ENCODE measurements at places on chromosomes 7 and 10.

DNA sequence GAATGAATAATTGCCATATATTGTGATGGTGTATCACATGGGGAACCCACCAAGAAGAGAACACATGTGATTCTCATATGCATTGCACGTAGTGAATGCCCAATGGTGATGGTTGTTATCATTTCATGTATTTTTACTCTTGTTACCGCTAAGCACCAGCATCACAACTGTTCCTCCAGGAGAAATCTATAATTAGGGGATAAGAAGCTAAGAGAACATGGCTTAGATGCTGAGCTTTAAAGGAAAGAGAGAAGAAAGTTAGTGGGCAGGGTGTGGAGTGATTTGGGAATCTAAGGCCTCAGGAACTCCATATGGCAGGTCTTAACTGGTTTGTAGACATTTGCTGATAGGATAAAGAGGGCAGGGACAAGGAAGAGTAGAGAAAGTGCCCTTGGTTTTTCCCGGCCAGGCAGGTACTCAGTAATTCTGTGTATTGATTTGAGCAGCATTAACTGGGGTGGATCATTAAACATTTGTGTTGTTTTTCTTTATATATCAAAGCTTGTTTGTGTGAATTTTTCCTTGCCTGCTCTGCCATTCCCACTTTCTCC lies 145.9 kb downstream of the LRRC4 start:
- DNase-seq = no peak

- no peak for DNase-seq
Measured at GRCh38 chr7:97973206-97973658, 16.8 kb downstream of the OCM2 start.

DNA sequence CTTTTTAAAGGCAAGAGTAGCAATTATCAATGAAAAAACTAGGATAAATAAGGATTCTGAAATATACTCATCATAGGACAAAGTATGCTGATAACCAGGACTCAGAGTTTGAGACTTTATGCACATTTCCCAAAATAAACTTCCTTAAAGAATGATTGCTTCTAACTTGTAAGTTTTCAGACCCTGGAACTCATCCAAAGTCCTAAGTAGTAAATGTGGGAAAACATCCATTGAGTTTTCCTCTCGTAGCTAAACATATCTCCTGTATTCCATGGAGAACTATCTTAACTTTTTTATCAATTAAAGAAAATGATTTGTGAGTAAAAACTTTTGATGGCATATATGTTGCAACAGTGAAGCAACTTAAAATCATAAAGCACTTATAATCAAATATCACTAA lies 285.2 kb upstream of the KLF6 start:
- DNase-seq = no peak

GRCh38 chr7:123809471-123809870 lies 35.5 kb upstream of the HYAL4 start:
- DNase-seq = no peak

- peak; percentile 17 for DNase-seq
Measured at GRCh38 chr10:49592726-49593563, 17.2 kb upstream of the SLC18A3 start.

DNA sequence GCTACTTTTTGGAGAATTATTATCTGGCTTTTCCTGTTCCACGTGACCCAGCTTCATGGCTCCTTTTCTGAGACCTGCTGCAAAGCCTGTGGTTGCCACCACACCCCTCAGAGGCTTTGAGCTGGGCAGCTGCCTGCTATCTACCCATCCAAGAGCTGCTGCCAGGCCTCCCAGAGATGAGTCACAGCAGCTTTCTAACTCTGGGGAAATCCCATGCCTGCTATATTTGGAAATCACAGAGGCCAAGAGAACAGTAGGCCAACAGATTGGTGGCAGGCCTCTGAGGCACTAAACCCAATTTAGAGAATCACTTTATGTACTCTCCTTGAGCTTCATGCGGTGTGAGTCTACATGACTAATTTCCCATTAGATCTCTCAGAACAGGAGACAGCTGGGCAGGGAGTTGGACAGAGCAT lies 35.2 kb downstream of the SGCE start:
- DNase-seq = peak; percentile 1

DNA sequence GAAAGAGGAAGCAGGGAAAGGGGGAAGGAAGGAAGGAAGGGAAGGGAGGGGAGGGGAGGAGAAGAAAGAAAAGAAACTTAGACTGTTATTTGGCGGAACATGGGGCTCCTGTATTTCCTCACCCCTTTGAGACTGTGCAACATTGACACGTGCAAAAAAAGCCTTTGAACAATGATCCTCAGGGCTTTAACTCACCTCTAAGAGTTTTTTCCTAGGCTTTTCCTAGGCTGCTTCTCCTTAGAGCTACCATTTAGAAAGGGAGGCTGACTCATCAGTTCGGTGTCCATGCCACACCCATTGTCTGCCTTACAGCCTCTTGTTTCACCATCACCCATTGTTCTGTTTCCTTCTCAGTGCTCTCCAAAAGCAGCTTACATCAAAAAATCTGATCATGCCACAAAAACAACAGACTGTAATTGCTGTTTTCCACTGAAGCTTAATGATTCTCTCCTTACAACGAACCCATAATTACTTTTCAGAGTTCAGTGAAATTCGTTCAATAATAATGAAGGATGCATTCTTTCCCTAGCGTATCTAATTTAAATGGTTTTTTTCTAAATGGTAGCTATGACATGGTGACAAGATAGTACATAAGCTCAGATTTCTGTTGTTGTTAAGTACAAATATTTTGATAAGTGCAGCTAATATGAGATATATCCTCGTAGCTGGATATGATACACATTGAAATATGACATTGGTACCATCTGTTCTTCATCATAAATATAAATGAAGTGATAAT lies 90.8 kb downstream of the PRLHR start:
- DNase-seq = no peak

DNA sequence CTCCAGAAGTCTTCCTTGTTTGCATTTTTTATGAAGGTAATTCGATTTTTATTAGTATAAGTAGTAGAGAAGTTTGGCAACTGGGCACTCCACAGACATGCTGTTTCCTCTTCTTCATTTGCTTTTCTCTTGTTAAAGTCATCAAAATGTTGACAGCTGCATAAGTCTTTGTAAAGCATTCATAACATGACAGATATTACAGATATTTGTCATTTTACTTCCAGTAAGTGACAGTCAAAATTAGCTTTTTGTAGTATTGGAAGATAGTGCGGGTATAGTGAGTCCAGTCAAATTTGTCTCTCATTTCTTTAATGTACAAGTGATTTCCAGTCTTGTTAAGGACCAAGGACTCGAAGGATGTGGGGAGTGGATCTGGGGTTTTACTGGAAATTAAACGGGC lies 247.1 kb downstream of the LRMDA start:
- DNase-seq = no peak

DNA sequence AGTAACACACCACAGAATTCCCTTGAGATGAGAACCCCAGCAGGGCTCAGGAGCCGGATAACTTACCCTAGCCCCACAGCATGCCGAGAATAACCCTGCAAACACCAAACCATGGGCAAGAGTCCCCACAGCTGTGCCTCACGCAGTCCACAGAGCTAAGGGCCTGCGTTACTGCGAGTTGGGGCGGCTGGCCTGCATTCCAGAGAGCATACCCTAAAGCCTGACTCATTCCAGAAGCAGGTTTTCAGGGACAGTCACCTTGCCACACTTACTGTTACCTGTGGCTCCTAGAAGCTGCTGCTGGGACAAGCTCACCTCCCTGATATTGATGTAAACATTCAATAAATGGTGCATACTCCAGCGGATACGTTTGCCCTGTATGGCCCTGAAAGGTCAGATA lies 18.6 kb downstream of the FGFR2 start:
- no peak for DNase-seq

DNA sequence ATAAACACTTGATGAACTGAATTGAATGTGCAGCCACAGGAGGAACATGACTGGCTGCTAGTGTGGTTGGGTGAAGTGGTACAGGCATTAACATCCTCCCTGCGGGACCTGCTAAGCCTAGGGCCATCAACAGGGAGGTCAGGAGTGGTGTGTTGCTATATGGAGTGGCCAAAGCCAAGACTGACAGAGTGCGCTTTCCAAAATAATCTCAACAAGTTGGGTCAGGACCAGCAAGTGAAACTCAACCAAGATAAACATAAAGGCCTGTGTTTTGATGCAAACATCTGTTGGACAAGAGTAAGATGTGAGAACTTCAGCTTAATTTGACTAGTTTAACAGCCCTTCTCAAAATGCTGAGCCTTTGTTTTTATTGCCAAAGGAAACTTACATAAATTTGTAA lies 97.7 kb downstream of the WDFY4 start:
- DNase-seq = no peak

DNA sequence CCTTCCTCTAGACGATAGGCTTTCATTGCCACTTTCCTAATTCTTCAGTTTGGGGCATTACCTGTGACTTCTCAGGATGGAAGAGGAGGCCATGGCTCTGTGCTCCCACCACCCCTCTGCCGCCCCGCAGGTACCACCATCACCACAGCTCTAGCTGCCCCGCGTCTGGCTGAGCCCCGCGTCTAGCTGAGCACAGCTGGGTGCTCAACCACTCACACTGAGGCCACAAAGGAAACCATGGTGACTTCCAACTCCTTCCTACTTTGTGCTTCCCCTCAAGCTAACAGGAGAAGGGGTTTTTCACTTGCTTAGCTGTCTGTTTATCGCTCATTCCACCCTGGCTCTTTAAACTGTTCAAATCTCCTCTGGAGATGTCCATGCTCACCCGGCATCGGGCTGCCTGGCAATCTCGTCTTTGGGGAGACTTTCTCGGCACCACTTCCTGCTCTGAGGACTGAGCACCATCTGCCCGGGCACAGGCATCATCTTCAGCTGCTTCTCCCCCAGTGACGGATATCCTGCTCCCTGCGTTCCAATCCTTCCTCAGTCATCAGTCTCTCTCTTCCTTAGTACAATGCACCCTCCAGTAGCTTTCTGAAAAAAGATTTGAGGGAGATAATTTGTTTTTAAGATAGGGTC lies 59.4 kb downstream of the MAD1L1 start:
- DNase-seq = no peak

- no peak for DNase-seq
Measured at GRCh38 chr7:70612811-70613210, 519.1 kb upstream of the GALNT17 start.

DNA sequence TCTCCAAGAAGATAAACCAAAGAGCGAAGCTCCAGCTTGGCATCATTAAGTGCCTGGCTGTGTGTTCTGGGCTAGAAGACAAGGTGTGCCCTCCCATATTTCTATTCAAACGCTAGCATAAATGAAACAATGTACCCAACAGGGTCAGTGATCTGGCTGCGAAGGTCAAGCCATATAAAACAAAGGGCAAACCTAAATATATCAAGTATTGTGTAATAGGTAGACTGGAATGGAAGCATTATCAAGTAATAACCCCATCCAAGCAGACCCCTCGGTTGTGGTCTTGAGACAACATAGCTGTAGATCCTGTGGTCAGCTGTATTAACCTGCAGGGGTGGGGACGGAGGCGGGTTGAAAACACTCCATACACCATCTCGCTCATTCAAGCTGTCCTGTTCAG lies 31.6 kb upstream of the TNKS2 start:
- DNase-seq = no peak

DNA sequence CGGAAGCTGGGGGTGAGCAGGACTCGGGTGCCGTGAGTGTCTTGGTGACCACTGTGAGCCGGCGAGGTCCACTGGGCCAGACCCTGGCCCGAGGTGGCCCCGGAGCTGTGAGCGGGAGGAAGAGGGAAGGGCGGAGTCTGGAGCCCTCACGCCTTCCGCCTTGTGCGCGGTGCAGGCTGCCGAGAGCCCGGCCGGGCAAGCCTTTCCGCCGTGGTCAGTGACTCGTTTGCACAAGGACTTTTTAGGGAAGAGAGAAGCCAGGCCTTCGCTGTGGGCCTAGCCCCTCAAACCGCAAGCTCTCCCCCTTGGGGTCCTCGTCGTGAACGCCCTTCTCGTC lies 40.9 kb upstream of the ZNF32 start:
- DNase-seq = no peak

- no peak for DNase-seq
Measured at GRCh38 chr10:71395621-71396020, 1.1 kb upstream of the CDH23 start.

GRCh38 chr10:131337741-131338140 lies 26.2 kb upstream of the TCERG1L start:
- DNase-seq = no peak

- no peak for DNase-seq
Measured at GRCh38 chr7:15252181-15252580, 309.6 kb downstream of the AGMO start.

GRCh38 chr10:4080225-4080805 lies 295.3 kb upstream of the KLF6 start:
- DNase-seq = no peak

GRCh38 chr10:42754155-42755027 lies 28.2 kb upstream of the BMS1 start:
- peak; percentile 7 for DNase-seq

GRCh38 chr10:44977287-44978212 lies 1.1 kb downstream of the DEPP1 start:
- no peak for DNase-seq

- no peak for DNase-seq
Measured at GRCh38 chr7:41536873-41537665, 165.8 kb downstream of the INHBA start.

DNA sequence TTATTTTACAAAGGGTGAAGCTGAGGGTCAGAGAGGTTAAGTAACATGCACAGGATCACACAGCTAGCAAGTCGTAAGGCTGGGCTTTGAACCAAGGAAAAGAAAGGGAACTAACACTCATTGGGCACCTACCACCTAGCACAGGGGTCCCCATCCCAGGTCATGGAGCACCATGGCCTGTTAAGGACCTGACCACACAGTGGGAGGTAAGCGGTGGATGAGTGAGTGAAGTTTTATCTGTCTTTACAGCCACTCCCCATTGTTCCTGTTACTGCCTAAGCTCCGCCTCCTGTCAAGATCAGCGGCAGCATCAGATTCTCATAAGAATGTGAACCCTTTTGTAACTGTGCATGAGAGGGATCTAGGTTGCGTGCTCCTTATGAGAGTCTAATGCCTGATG lies 222.8 kb downstream of the RAB11FIP2 start:
- DNase-seq = no peak

DNA sequence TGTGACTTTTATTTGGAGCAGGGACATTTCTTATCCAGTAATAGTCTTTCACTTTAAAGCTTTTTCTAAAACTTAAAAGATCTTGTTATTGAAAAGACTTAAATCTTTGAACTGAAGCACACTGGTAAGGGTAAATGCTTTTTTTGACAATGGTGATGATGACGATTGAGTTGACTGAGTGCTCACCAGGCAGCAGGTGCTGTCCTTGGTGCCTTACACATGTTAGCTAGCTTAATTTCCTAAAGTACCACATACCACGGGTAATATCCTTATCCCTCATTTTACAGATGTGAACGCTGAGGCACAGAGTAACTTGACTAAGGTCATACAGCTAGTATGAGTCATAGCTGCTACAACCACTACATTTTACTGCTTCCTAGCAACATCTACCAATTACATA lies 200.0 kb downstream of the XPNPEP1 start:
- DNase-seq = no peak

- DNase-seq = no peak
Measured at GRCh38 chr10:89042562-89042961, 52.0 kb downstream of the FAS start.

DNA sequence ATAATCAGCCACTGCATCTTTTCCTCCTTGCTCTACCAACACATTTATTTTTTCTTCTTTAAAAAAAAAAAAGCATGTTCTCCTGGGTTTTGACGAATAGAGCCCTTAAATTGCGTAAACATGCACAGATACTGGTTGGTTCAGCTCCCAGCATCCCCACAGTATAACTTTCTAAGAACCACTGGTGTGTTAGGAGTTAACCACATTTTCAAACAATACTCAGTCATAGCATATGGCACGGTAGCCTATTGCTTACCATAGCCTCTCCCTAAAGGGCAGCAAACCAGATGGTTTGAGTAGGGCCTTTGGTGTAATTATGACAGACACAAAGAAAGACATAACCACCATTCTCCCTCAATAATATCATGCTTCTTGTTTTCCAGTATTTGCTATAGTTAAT lies 145.0 kb downstream of the LRRC4 start:
- DNase-seq = no peak
